ENCODE measurements at places on chromosomes 16 and 17.

DNA sequence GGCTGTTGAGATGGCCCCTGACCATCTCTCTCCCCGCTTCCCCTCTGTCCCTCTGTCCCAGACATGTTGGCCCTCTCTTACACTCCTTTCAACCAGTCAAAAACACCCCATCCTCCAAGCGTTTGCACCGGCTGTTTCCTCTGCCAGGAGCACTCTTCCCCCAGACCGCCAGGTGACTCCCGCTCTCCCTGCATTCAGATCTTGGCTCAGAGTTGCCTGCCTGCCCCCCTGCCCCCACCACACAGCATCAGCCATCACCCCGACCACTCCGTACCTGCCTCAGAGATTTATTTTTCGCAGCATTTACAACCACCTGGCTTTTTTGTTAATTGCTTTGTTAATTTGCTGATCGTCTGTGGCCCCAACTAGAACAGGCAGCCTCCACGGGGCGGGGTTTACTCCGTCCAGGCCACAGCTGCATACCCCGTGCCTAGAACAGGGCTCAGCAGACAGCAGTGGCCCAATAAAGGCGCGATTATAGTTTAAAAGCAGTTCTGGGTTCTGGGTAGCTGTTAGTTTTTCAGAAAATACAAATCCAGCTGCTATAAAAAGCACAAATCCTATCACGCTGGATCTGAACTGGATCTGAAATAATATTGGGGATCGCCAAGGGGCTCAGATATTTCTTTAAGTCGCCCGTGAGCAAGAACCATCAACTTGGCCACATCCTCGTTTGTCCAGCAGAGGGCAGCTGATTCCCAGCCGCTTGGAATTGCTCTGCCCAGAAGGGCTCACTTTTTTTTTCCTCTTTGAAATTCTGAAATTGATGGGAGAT is 173.6 kb downstream of the IRF8 start:
- peak; percentile 8 for DNase-seq

- DNase-seq: no peak
Measured at GRCh38 chr17:33243732-33244131, 49.4 kb downstream of the ASIC2 start.

GRCh38 chr17:70976447-70976846 is 807.1 kb downstream of the KCNJ2 start:
- no peak for DNase-seq

GRCh38 chr16:14458576-14458975 is 171.5 kb downstream of the PARN start:
- no peak for DNase-seq

DNA sequence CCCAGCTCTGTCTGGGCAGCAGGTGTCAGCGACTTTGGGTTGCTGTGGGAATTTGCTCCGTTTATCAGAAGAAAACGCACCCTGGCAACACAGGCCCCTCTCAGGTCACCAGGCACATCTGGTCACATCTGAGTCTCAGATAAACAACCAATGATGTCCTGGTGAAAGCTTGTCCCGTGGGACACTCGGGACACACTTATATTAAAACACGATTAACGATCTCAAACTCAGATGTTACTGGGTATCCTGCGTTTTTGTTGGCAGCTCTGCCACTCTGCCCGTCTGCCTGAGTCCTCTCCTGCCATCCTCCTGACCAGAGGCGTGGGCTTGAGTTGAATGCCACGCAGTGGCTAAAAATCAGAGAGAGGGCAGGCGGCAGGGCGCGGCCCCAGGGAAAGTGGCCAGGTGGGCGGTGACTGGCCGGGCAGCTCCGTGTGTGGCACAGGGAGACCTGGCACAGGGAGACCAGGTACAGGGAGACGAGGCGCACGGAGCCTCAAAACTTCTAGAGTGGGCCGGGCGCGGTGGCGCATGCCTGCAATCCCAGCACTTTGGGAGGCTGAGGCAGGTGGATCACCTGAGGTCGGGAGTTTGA is 2.1 kb downstream of the SECTM1 start:
- DNase-seq: no peak

DNA sequence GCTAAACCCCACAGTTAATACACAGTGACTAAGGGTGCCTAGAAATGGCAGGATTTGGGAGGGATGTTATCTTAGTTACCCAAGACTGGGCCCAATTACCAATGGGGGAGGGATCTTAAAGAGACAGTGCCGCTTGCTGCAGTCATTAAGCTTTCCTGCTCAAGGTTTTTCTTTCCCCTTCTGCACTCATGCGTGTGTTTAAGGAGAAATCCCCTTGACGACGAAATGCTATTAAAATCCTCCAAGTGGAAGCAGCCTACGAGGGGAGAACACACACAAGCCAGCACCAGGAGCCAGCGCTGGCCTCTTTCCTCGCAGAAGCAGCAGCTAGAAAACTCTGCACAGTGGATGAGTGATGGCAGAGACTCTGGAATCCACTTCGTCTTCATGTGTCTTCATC is 22.0 kb downstream of the SALL1 start:
- DNase-seq: no peak
